Iris pigment epithelial cell (primary cell): ENCODE measurements at places on chromosomes 12 and 14.

GRCh38 chr12:105986779-105987684 lies 151.7 kb downstream of the NUAK1 start:
- peak; percentile 96 for DNase-seq

- no peak for DNase-seq
Measured at GRCh38 chr12:123064366-123064765, 83.9 kb downstream of the ARL6IP4 start.

GRCh38 chr12:52524898-52525591 lies 4.9 kb upstream of the KRT5 start:
- no peak for DNase-seq

- DNase-seq: no peak
Measured at GRCh38 chr12:30839643-30840220, 85.0 kb upstream of the CAPRIN2 start.

GRCh38 chr14:21090940-21091663 lies 7.4 kb downstream of the ZNF219 start:
- no peak for DNase-seq
